ENCODE measurements at places on chromosomes 11 and 22.
A peak's percentile ranks its signal among the peaks of the same experiment; 100 is the strongest.

DNA sequence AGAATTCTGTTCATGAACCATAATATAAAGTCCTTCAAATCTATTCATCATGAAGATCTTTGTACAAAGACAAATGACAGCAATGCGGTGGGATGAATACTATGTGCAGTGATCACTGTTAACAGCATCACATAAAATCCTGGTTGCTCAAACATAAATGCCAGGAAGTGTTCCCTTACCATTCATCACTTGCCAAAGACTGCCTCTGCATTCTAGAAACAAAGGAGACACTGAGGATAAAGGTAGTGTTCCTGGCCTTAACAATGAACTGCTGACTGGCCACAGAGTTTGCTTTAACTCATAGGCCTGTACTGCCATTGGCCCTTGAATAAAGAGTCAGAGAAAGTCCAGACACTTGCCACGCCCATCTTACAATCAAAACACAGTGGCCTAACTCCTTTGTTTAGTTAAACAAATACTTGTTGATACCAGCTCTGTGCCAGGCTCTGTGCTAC lies 29.5 kb downstream of the C2CD3 start:
- no peak for DNase-seq

DNA sequence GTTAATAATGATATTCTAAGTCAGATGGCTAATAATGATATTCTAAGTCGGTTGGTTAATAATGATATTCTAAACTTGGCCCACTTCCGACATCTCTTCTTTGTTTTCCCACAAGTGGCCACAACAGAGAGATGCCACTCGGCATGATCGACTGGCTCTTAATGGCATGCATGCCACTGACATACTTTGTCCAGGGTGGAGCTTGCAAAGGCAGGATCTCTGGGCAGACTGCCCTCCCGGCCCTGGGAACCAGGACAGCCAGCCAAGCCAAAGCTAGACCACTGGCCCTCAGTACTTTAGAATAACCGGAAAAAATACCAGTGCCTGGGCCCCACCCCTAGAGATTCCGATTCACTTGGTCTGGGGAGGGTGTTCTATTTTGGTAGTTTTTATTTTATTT lies 78.1 kb downstream of the KIAA1671 start:
- DNase-seq, result no peak

GRCh38 chr11:38672445-38672844 lies 2074.4 kb upstream of the RAG2 start:
- DNase-seq, result no peak

DNA sequence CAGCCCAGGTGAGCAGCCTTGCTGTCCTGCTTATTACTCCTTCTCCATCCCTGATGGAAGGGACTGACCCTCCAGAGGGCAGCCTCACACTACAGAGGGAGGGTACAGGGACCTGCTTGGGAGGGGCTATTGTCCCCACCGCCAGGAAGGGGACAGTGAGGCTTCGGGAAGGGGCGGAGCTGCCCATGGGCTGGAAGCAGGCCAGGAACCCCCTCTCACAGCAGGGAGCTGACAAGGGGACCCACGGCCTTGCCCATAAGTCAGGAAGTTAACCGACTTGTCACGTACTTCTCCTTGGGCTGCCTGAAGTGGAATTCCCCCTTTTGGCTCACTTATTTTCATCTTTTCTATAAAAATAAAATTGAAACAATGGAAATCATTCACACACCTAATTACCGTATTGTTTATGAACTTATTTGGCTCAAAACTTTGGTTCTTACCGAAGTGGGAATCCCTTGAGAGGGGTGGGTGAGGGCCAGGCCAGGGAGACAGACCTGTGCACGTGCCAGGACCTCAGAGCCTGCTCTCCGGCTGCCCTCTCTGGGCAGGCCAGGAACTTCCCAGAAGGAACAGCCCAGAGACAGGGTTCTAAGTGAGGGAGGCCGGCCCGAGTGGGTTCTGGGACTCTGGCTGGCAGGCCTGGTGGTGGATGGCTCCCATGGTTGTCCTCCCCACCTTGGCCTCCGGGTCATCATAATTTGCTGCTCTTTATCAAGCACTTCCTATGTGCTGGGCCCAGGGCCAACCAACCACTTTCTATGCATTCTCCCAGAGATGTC lies 5.8 kb downstream of the MGAT3 start:
- no peak for DNase-seq

DNA sequence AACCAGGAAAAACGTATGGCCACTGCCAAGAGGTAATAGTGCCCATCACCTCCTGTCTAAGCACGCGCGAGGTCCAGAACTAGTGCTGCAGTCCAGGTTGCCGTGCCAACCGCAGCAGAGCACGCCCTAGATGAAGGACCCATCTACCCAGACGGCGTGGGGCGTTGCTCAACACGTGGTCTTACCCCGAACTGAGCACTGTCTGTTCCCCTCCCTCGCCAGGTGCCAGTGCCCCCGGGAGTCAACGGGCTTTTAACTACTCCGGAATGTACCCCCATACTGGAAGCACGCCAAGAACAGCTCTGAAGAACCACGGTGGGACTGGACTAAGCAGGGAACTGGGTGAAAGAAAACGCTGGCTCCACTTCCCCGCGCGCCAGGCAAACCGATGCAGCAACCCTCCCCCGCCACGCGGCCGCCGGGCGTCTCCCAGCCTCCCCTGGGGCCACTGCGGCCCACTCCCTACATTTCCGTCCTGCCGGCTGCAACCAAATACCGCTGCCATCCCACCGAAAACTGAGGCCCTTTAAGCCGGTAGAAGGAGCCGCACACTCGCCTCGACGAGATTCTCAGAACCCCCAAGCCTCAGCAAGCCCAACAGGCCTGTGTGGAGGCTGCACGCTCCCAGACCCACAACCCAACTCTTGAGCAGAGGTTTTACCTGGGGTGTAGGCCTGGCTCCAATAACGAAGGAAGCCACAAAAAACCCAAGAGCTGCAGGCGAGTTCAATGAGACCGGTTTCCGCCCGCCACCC lies at the start of gene HSPA8:
TSS of gene HSPA8 (minus strand) at position 734 of the 755 bp plus-strand sequence. CDS start 812 bp downstream, outside the sequence.
- DNase-seq, result peak; percentile 72

GRCh38 chr11:68009391-68010089 lies 587 bp upstream of the ALDH3B1 start:
- DNase-seq, result no peak

GRCh38 chr11:119486691-119487259 lies 63.8 kb upstream of the THY1 start:
- no peak for DNase-seq

DNA sequence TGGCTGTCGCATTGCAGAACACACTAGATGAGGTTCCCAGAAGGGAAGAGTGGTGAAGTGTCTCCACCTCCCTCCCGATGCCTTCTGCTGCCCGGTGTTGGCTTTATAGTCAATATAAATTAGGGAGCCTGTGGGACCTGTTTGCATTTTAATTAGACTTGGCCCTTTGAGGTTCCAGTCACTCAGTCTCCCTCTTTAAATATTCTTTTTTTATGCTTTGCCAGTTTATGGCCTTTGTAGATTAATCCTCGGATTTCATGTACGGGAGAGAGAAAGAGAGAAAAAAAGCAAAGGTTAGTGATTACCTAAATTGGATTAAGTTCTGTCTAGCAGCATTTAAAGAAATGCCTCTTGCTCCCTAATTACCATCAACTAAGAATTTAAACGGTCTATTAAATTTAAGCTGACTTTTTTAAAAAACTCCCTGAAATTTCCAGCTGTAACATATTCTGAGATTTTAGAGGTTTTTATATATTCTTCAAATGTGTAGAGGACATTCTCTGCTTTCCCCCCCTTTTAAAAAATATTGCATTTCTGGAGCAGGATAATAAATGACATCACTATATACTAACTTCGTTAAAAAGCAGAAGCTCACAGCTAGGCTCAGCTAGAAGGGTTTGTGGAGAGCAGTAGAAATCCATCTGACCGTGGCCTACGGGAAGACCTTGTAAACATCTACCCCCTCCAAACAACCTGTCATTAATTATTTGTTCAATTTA lies 84.4 kb downstream of the PRR5L start:
- no peak for DNase-seq

DNA sequence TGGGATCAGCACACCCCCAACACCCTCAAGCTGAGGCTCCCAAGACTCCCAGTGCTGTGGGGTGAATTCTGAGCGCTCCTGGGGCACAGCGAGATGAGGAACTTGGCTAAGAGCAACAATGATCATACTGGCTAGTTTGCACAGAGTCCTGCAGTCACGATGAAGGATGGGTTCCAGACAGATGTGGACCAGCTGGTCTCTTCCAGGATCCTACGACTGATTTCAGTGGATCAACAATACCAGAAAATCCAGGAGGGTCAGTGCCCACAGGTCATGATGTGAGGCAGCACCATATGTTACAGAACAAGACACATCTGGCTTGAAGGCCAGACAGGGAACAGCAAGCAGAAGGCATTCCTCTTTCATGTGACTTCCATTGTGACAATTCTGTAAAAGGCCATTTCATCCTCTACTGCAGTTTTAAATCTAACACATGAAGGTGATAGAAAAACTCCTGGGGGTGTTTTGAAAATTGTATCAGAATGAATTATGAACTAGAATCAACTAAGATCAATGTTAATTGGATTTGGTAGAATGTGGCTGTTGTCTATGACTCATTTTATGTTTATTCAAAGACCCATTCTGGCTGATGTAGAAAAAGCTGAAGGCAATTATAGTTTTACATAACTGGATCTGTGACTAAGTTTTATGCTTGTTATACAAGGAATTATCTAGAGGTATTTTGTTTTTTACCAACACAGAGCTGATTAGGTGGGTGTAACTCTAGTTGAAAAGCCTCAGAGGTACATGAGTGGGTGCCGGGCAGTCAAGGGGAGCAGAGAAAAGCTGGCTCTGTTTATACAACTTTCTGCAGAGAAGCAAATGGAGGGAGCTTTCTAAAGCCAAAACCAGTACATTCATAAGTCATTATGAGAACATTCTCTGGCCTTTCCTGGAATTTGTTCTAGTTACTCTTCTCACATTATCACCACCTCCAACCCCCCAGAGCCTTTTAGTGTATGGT lies 29.1 kb downstream of the OR52K1 start:
- DNase-seq, result no peak

DNA sequence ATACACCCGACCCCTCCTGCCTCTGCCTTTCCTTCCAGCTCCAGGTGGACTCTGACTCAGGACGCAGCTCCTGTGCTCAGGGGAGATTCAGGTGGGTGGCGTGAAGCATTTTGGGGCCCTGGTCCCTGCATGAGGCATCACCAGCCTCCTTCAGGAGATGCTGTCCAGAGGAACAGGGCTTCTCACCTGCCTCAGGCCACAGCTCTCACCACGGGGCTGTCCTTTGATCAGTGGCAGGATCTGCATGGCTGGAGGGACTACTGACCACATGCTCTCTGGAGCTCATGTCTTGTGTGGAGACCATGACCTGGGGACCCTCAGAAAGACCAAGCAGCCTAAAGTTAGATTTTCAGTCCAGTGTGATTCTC lies 58.8 kb downstream of the GGTLC2 start:
- no peak for DNase-seq

DNA sequence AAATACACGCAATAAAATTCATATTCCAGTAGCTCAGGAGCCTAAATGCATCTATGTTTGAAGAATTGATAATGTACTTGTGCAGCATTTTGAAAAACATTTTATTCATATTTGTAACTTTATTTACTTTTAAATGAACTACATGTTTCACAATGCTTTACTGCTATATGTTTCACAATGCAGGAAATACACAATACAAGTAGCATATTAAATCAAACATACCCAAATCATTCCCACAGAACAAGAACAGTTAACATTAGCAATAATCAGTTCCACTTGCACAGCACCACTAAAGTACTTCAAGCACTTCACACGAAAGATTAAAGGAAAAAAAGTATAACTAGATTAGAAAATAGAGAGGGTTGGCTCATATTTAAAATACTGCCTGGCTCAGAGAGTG lies 343.6 kb upstream of the CCDC90B start:
- no peak for DNase-seq

DNA sequence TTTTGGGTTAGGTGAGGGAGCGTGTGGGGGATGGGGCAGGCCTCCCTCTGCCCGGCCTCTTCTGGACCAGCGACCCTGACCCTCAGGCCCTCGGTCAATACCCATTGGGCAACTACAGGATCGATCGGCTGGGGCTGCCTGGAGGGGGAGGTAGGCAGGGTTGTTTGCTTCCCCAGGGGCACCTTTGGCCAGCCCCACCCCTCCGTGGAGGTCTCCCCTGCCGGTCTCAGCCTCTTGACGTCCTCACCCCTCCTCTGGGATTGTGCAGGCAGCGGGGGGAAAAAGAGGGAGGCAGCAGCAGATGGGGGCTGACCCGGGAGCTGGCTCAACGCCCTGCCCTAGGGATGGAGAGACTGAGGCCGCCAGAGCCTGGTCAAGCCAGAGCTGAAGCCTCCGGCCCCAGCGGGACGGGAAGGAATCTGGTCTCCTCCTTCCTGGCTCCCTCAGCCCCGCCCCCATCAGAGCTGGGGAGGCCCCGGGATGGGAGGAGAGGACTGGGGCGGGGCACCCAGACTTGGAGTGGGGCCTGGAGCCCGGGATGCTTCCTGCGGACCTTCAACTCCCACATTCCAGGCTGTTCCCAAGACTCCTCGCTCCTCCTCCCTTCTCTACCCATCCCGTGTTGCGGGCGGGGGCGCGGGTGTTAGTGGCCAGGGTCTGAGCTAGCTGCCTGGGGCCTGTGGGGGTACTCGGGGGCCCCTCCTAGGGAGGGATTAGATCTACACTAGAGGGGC lies 14.4 kb upstream of the CDC42EP1 start:
- no peak for DNase-seq

- DNase-seq, result no peak
These were observed 12.8 kb upstream of the OSBPL5 start for GRCh38 chr11:3177931-3178330.

DNA sequence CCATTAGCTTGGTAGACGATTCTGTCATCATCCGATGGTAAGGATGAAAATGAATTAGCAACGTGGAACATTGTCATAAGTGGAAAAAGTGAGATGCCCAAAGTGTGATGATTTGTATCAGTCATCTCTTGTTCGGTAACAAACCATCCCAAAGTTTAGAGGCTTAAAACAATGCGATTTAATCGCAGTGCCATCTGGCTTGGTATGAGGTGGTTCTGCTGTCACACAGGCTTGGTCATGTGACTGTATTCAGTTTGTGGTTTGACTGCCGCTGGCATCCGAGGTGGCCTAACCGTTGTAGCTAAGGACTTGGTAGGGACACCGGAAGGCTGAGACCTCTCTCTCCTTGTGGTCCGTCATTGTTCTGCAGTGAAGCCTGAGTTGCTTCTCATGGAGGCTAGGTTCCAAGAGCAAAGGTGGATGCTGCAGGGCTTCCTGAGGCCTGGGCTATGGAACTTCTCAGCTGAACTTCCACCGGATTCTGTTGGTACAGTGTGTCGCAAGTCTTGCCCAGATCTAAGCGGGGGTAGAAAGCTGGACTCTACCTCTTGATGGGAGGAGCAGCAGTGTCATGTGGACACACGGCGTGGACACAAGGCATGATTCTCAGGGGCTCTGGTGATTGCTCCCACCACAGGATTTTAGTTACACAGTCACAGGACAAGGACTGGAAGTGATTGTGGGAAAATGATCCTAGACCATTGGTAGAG lies 36.3 kb downstream of the BCR start:
- DNase-seq, result peak; percentile 50
